ENCODE measurements at places on chromosomes 6 and 20.

DNA sequence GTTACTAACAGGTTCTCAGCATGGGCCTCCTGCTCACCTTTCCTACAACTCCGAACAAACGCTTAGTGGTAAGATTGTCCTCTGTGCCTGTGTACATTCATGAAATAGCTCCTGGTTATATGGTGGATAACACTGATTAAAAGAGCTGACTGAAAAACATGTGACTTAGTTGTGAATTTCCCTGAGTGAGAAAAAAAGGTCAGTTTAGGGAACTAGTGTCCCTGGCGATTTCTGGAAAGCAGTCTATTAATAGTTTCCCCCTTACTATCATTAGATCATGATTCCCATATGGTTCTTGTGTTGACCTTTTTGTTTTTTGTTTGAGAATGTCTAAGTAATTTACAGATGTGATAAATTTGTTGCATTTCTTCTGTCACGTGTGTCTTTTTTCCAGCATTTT, 15.6 kb downstream of the SNRPC start:
- DNase-seq, result no peak

DNA sequence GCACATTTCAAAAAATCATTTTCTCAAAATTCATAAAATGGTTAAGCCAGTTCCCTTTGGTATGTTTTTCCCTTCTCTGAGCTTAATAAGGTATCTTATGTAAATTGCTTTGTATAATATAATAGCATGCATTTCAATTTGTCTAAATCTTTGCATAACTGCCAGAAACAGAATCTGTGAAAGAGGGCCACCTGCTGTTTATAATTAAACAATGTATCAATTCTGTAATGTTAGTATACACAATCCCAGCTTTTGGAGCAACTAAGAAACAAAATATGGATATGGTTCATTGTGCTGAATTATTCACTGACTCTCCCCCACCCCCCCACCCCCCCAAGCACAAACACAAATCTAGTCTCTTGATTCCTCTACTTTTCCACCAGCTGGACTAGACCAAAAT, 54.8 kb downstream of the GPX5 start:
- DNase-seq, result no peak

- peak; percentile 80 for DNase-seq
These were observed at the start of the genes PSMB9 and TAP1 for GRCh38 chr6:32853541-32854375. PSMB9 (plus strand) TSS chr6:32854192; CDS start chr6:32854230, 38 bp downstream. TAP1 (minus strand) TSS chr6:32853704; CDS start chr6:32853636, 68 bp downstream.

- no peak for DNase-seq
These were observed 35.6 kb upstream of the RPS6KA2 start for GRCh38 chr6:166662690-166663089.

GRCh38 chr20:9204979-9205378, 136.1 kb downstream of the PLCB4 start:
- DNase-seq, result no peak

GRCh38 chr6:3285732-3286131, 27.0 kb downstream of the PSMG4 start:
- no peak for DNase-seq

DNA sequence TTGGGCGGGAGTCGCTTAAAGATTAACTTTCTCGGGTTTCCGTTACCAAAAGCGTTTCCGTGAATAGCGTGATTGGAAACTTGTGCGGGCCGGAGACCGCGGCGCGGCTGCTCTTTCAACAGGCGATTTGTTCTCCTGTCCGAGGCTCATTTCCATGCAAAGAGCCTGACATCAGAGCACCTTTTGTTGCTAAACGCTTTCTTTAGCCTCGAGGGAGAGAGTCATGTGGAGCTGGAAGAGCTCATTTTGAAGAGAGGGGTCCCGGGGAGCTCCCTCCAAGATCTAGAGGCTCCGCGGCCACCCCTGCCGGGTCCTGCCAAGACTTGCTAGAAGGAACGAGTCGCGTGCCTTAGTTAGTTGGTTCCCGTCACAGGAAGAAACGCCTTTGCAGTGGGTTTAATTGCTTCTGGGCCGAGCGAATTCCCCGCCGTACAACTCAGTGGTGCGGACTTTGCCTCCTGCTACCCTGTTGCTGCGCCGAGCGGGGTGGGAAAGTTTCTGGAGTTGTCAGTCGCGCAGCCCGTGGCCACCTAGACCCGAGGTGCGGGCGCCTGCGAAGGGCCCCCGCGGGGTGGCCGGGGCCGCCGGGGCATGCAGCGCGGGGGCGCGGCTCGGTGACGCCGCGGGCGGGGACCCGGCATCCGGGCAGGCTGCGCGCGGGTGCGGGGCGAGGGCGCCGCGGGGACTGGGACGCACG, at the start of gene SASH1:
Gene SASH1, plus strand, starts transcription at position 489 of the 697 bp plus-strand sequence. CDS start 230 bp downstream, outside the sequence.
- peak; percentile 38 for DNase-seq

DNA sequence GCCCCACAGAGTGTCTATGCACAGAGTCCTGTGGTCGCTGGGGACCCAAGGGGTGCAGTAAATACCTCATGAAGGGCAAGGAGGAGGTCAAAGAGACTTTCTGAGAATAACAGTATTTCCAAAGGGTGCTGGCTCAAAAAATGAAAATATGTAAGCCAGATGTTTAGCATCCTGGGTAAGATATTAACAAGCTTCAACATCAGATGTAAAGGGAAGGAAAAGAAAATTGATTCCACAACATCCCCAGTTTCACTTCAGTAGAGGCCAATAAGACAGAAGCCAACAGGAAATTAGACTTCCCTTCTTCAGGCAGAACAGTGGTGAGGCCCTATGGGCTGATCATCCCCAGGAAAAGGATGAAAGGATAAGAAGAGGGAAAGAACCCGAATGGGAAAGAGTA, 434.7 kb downstream of the PRKN start:
- DNase-seq, result no peak

GRCh38 chr20:24942679-24943078, 6.4 kb upstream of the CST7 start:
- no peak for DNase-seq

DNA sequence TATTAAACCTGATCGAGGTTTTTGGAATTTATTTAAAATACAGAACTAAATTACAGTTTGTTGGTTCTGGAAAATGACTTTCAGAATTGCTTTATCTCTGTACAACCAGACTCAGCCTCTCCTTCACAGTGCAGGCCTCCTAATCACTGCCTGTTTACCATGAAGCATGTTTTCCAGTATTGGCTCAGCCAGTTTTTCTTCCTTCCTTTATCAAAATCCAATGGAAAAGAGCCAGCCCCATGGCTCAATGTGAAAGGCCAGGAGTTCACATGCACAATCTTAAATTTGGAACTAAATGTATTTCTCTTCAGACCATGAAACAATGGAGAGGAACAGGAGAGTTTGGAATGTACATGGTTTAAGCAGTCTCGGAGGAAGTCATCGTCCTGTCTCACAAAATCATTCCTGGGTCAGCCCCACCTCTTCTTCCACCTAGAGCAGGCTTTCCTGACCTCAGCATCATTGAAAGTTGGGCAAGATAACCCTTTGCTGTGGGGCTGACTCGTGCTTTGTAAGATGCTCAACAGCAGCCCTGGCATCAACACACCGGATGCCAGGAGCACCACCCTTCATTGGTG, 680.9 kb upstream of the AGPAT4 start:
- no peak for DNase-seq

- DNase-seq, result no peak
These were observed 45.8 kb downstream of the GABRR2 start for GRCh38 chr6:89269252-89269651.

DNA sequence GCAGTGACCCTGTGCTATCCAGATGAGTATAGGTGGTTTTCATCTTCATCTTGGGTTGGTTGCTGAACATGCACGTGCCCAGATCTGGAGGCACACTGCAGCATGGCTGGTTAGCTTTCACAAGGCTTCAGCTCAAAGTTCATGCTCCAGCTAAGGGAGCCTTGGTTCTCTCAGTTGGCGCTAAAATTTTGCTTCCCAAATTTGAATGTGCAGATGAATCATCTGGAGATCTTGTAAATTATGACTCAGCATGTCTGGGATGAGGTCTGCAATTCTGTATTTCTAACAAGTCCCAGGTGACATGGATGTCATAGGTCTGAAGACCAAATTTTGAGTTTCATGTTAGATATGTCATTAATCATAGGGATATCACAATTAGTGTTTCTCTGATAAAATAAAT, 230.8 kb downstream of the FOXA2 start:
- no peak for DNase-seq

DNA sequence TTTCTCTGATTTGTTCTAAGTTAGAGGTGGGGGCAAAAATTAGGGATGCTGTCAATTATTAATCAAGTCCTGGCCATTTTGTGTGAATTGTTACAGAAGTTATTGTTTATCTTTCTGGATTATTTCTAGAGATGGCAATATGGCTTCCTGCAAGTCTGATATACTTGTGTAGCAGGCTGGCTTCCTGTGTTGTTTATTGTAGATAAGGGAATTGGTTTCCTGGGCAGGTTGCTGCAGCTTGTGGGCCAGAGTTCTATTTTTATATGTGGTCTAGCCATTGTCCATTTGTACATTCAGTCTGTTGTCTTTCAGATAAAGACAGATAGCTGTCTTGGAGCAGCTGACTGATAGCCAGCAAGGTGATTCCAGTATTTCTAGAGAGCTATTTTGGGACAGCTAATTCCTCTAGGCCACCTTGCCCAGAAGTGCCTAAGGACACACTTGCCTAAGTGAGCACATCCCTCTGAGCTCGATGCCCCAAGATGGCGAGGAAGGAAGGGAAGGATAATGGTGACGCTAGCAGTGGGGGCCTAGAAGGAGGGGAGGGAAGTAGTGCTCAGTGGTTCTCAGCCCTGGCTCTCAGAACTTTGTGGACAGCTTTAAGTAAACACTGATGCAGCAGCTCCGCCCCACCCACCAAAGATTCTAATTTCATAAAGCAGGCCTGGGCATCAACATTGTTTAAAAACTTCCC, 25.5 kb downstream of the DDO start:
- no peak for DNase-seq

DNA sequence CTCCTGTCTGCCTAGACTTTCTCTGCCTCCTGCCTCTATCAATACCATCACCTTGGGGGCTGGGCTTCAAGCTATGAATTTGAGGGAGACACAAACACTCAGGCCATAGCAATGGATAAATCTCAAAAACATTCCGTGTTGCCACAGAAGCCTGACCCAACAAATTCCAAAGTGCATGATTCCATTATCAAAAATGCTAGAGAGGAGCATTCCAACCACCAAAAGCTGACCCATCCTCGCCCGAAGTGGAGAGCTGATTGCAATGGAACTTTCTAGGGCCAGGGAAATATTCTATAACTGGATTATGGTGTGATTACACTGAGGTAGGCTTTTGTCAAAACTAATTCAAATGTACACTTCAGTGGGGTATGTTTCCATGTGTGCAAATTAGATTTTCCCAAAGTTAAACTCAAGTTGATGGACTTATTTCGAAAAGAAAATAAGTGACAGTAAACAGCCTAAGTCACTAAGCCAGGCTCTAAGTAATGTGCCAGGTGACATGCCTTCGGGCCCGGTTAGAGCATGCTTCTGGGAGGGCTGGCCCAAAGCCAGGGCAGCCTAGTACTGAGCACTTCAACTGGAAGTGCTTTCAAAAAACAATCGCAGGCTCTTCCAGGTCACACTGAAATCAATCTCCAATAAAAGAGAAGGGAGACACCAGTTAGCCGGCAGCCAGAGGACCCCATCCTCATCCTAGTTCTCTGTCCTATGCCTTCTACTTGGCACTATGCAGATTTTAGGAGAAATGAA, 142.3 kb downstream of the TBXT start:
- DNase-seq, result peak; percentile 77

GRCh38 chr20:62388839-62389600, 2.1 kb downstream of the RPS21 start:
- DNase-seq, result no peak

DNA sequence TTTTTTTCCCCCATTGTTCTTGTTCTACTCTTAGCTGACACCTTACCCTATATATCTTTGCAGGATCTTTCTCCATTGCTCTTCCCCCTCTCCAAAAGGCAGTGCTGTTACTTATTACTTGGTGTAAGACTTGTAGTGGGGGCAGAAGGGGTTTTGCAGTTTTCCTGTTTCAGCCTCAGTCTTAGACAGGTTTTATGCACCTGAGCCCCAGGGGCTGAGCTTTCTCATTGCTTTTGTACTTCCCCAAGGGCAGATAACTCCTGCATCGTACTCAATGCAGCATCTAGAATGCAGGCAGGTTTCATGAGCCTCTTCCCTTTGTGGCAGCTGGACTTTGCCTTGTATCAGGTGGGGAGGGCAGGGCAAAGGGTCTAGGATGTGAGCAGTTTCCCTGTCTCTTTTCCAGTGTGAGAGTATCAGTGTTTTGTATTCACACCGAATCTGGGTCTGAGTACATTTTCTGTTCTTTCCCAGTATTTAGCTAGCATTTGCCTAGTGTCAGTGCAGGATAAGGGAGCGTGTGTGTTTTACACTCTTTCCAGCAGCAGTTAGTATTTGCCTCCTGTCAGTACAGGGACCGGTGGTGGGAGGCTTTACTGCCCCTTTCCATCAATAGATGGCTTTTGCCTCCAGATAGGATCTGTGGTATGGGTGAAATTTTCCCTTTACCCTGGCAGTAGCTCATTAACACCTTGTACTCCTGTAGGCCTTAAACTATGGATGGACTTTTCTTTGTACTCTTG, 19.6 kb downstream of the CYB5R4 start:
- DNase-seq, result no peak

DNA sequence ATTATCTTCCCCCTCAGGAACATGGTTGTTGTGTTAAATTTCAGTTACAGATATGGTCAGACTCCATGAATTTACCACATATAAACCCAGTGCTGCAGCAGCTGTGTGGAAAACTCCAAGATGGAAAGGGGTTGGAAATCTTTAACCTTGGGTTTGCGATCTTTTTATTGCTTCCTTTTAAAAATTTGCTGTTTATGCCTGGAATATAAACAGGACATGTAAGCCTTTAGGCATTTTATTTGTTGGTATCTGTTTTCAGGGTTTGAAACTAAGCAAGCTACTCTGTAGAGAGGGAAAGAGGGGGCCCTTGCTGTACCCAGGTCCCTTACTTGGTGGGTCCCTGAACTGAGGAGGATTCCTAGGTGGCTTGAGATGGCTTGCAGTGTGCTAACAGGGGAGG, 778 bp downstream of the PKIG start:
- no peak for DNase-seq

- no peak for DNase-seq
These were observed 173.2 kb downstream of the CDH26 start for GRCh38 chr20:60131375-60131774.

GRCh38 chr20:6122111-6122872, 538 bp downstream of the FERMT1 start:
- peak; percentile 55 for DNase-seq

DNA sequence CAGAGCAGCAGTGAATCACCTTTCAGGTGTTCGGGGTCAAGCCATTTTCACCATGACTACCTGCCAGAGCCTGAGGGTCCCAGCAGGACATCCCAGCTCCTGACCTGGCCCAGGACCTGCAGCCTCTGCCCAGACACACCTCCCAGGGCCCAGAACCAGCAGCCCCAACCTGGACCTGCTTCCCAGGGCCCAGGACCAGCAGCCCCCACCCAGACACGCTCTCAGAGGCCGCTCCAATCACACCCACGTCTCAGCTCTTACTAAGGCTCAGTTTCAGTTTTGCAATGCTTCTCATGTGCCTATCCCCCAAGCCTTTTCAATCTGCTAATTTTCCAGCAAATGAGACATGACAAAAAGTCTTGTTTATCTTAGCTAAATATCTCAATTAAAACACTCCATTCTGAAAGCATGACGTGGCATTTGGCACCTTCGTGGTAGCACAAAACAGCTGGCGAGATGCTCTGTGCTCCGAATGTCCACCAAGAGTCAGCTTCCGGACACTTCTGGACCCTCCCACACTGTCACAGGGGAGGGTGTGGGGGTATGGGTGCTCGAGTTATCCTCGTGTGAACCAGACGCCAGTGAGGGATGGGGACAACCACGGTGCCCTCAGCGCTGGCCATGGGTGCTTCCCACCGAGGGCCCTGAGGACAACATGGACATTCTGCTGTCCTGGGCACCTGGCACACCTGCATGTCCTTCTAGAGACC, 253.2 kb downstream of the DLL1 start:
- DNase-seq, result no peak

- peak; percentile 24 for DNase-seq
These were observed 63.7 kb upstream of the CD2AP start for GRCh38 chr6:47413752-47414422.

- no peak for DNase-seq
These were observed 29.4 kb upstream of the ZNF831 start for GRCh38 chr20:59134182-59134581.
